ENCODE measurements at places on chromosomes 12 and 14. TPM values are rescaled to one million over a fixed set of nuclear protein-coding genes. Genes with fewer than 3 reads are reported as not detected.
A peak's percentile ranks its signal among the peaks of the same experiment; 100 is the strongest.

The FBRSL1 gene
- 53.7 TPM for total RNA-seq

The AVPR1A gene
- total RNA-seq = 3.3 TPM

DNA sequence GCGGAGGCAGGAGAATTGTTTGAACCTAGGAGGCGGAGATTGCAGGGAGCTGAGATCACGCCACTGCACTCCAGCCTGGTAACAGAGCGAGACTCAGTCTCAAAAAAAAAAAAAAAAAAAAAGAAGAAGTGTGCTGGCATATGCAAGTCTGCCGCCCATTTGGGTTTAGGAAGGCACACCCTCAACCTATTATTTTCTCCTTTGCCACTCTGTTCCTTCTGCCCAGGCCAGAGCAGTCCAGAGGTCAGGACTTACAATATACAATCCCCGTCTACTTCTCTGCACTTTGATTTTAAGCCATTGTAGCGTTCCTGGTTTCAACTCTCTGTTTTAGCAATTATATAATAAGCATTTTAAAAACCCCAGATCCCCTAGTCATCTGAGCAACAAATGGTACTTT is 39.8 kb downstream of the CATSPERB start:
- H3K27ac ChIP-seq = no peak overlapping the region
- no peaks in the 10 kb centered on the region for H3K4me1 ChIP-seq
- H3K36me3 ChIP-seq = no peaks in the 10 kb centered on the region
- no peak overlapping the region for H3K4me3 ChIP-seq

GRCh38 chr14:104819361-104819781 is 18.5 kb downstream of the ZBTB42 start:
- no peaks in the 10 kb centered on the region for H3K36me3 ChIP-seq
- no peak overlapping the region for H3K27ac ChIP-seq
- DNase-seq = no peak
- H3K4me1 ChIP-seq = peaks cover 31% of the 10 kb centered on the region
- no peaks in the 10 kb centered on the region for H3K27me3 ChIP-seq
- H3K4me3 ChIP-seq = no peak overlapping the region

GRCh38 chr12:27619308-27619707 is 76.9 kb upstream of the REP15 start:
- H3K4me3 ChIP-seq = no peak overlapping the region
- DNase-seq = no peak
- H3K27ac ChIP-seq = peak overlapping the region; percentile 39
- no peaks in the 10 kb centered on the region for H3K27me3 ChIP-seq
- H3K36me3 ChIP-seq = no peaks in the 10 kb centered on the region

DNA sequence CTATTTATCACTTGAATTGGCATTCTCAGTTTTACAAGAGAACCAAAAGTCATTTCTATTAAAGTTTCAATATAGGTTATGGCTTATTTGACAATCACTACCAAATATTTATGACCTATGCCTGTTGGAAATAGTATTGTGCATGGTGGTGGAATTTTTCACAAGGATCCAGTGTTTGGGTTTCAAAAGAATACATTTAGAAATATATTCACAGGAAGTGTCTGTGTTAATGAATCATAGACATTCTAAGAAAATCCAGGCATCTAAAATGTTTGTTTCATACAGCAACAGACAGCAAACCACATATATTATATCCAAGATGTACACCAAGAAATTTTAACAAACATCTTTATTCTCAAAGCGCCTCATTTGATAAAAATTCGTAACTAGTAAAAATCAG is 92.7 kb downstream of the MED13L start:
- no peak for DNase-seq
- H3K27me3 ChIP-seq = no peaks in the 10 kb centered on the region
- H3K36me3 ChIP-seq = no peaks in the 10 kb centered on the region

- no peaks in the 10 kb centered on the region for H3K27me3 ChIP-seq
- DNase-seq = no peak
- no peak overlapping the region for H3K4me3 ChIP-seq
- H3K4me1 ChIP-seq = no peaks in the 10 kb centered on the region
- H3K27ac ChIP-seq = no peak overlapping the region
Observed at GRCh38 chr14:65243766-65244442, 141.6 kb upstream of the MAX start.

DNA sequence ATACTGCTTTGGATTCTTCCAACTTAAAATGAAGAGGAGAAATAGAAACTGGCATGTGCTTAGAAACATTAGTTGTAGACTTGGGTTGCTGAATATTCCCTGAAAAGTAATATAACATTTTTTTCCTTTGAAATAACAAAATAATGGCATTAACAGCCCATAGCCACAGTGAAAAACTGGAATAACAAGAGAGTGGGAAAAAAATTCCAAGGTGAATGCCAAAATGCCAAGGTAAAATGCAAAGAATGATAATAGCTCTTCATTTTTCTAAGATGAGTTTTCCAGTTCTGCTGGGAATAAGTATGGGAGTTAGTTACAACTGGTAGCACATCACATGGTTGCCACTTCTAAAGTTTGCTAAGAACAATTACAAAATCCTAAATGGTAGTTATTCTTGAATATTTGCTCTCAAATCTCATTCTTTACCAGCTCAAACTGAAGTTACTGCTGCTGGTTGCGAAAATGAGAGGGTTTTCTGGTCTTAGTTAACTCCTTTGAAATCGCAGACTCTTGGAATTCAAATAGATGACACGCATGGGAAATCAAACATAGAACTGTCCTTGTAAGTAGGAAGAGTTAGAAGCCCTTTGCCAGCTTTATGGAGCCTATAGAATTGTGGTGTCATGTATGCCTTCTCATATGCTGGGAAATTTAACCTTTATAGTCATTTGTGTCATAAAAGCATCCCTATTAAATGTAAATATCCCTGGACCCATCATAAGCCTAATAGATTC is 165.0 kb upstream of the DCN start:
- no peaks in the 10 kb centered on the region for H3K36me3 ChIP-seq
- H3K27ac ChIP-seq = no peak overlapping the region

DNA sequence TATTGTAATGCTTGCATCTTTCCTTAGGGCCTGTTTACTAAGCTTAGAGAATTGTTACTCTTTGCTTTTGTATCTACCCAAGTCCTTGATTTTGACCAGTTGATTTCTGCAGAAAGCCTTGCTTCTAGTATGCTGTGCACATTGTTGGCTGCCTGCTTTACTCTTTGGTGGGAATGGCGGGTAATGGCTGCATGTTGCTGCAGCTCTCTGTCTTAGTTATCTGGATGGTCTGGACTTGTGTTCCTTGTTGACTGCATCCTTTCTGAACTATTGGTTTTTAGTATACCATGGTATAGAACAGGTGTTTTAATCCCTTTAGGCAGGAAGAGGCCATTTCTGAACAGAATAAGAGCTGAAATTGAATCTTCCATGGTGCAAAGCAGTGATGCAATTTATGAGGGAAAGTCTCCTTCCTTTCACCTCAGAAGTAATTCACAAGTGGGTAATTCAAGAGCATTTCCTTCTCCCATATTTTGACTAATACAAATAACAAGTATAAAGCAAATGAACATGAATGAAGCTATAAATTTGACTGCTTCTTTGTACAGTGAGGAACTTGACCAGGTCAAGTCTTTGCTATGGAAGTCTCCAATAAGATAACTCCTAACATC is 466.4 kb downstream of the NPAS3 start:
- no peaks in the 10 kb centered on the region for H3K4me1 ChIP-seq
- no peaks in the 10 kb centered on the region for H3K27me3 ChIP-seq
- no peak overlapping the region for H3K27ac ChIP-seq
- no peak overlapping the region for H3K4me3 ChIP-seq

Data from heart right ventricle (tissue), 16 donors.